NCI-H774 (cell line): ENCODE measurements at places on chromosomes 11 and 22.

DNA sequence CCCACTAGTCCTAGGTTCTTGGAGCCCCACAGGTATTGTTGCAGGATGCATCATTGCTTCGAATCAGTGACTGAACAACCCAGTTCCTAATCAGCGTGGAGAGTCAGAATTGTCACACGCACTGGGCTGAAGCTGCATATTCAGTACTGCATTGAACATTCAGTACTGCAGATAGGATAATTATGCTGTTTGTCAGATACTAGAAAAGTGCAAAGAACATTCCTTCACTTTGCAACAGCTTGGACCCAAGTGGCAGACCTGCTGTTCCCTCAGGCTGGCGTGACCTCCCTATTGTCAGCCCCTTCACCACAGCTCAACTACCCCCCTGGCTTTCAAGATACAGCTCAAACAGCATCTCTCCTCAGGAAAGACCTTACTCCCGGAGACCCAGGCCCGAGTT, 27.6 kb downstream of the NF2 start:
- no peak for DNase-seq

GRCh38 chr11:129894278-129895125, 876 bp downstream of the NFRKB start:
- no peak for DNase-seq

DNA sequence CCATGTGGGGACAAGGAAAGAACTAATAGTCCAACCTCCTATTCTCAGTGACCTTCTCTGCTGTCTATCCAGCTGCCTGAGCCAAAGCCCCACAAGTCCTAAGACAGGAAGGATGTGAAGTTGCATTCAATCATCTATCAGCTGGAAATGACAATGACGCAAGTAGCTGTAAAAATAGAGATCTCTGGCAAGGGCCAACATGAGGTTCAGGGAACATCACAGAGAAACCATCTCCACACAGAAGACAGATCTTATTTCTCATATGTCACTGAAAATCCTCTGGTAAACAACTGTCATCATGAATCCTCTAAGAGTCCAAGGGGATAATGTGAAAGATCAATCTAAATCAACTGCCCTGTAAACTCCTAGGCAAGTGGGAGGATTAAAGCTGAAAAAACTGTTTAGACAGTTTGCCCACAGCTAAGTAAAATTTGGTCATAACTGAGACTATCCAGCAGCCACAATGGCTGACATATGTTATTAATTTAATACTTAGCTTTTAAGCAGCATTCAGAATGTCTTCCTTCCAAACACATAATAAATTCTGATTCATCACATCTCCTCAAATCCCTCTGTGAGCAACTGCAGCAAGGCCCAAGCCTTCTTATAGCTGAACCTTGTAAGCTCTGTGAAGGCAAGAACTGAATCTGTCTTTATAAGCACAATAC, 52.1 kb downstream of the ALG9 start:
- DNase-seq, result no peak

DNA sequence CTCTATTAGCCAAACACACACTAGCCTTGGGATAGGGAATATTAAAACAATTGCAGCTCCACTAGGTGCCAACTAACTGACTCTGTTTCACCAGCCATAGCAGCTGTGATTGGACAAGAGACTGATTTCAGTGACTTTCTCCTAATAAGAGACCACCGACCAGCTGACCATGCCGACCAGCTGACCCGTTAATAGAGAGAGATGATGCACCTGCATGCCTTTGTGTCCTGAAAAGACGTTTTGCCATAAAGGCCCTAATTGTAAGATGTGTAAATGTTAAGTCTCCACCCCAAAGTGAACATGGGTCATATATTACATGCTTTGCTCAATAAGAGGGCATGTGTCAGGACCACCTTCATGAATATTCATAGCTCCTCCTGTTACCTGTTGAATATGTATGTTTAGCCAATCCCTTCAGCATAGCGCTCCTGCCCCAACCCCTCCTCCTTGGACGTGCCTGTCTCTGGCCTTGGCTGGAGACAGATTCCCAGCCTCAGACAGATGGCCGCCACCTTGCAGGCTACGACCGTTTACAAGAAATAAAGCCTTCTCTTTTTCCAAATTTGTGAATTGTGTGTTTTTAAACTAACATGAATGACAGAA, 1.3 kb upstream of the NADSYN1 start:
- DNase-seq, result peak; percentile 50

DNA sequence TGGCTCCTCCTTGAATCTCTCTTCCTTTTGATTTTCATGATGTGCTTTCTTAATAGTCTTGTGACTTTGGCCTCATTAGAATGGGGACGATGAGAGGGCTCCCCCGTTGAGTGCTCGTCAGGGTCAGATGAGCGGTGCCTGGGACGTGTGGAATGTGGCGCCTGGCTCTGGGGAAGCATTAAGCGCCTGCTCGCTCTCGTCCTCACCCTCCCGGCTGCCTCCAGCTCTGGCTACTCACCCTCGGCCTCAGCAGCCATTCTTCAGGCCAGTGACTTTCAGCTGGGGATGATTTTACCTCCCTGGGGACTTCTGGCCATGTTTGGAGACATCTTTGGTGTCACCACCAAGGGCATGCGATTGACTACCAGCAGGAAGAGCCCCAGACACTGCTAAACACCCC, 69.7 kb downstream of the RPS6KA4 start:
- DNase-seq, result no peak

- DNase-seq, result no peak
Observed at GRCh38 chr22:29810216-29810615, 27.9 kb downstream of the ASCC2 start.
